Urinary bladder (tissue), 4 donors: ENCODE measurements at places on chromosomes 2 and 18. TPM values are rescaled to one million over a fixed set of nuclear protein-coding genes. Genes with fewer than 3 reads are reported as not detected.

- no peak for DNase-seq
These were observed 115.9 kb downstream of the MEIS1 start for GRCh38 chr2:66550826-66551225.

- DNase-seq = no peak
These were observed 122.0 kb downstream of the WDSUB1 start for GRCh38 chr2:159164457-159164911.

- DNase-seq = no peak
These were observed 520.2 kb upstream of the MYT1L start for GRCh38 chr2:2851316-2851715.

DNA sequence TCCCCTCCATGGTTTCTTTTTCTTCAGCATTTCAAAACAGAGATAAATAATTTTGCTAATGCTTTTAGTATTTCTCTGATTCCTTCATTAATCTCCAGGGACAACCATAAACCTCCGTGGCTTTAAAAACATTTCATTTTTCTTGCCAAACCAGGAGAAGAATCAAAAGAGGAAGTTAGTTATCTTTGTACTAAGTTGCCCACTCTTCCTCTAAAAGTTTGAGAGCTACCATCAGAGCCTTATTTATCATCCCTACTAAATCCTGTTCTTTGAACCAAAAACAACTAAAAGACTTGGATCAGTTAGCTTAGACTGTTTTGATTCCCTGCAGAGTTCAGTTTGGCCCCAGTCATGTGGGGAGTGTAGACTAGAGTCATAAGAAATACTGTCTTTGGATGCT, 208.4 kb downstream of the SETBP1 start:
- DNase-seq = no peak

DNA sequence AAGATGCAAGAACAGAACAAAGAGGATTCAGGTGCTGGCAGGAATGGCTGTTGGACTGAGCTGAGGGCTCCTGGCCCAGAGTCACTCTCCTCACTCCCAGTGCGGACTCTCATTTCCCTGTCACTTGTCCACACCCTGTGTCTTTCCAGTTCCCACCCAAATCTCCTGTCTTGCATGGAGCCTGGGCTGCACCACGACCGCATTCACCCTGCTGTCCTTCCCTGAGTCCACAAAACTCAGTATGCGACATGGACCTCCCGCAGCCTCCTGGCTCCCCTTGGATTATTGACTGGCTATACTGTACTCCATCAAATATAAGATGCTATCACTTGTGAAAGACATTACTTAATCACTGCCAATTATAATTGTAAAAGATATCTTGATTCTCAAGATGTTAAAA, 2.5 kb upstream of the ITM2C start:
- no peak for DNase-seq

DNA sequence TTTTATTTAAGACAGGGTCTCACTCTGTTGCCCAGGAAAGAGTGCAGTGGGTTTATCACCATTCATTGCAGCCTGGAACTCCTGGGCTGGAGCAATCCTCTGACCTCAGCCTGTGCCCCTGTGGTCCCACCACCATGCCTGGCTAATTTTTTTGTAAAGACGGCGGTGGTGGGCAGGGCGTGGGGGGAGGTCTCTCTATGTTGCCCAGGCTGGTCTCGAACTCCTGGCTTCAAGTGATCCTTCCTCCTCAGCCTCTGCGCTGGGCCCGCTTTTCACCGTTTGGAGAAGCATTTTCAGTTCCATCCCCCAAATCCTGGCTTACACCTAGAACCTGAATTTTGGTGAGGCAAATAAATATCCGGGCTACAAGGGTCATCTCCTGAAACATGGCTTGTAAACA, 1.4 kb upstream of the ATP5F1A start:
- no peak for DNase-seq

- no peak for DNase-seq
These were observed 101.8 kb upstream of the ERBB4 start for GRCh38 chr2:212640428-212640827.

GRCh38 chr2:230589497-230590015, 123.1 kb upstream of the CAB39 start:
- no peak for DNase-seq

GRCh38 chr18:12497296-12497695, 89.6 kb downstream of the PRELID3A start:
- DNase-seq = no peak

GRCh38 chr2:150374492-150374891, 113.0 kb downstream of the RND3 start:
- no peak for DNase-seq

DNA sequence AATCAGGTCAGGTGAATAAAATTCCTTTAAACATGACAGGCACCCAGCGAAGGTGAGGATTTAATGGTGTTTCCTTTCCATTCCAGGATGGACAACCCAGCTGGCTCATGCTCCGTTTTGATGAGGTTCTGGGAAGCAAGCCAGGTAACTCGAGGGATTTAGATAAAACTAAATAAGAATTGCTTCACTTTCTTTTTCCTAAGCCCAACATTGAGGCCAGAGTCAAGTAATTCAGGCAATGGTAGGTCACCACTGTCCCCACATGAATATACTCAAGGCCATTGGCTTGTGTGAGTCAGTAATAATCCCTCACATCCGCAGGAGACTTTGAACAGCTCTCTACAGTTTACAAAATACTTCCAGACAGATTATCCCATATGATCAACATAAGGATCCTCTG, 16.2 kb upstream of the LRATD1 start:
- no peak for DNase-seq

DNA sequence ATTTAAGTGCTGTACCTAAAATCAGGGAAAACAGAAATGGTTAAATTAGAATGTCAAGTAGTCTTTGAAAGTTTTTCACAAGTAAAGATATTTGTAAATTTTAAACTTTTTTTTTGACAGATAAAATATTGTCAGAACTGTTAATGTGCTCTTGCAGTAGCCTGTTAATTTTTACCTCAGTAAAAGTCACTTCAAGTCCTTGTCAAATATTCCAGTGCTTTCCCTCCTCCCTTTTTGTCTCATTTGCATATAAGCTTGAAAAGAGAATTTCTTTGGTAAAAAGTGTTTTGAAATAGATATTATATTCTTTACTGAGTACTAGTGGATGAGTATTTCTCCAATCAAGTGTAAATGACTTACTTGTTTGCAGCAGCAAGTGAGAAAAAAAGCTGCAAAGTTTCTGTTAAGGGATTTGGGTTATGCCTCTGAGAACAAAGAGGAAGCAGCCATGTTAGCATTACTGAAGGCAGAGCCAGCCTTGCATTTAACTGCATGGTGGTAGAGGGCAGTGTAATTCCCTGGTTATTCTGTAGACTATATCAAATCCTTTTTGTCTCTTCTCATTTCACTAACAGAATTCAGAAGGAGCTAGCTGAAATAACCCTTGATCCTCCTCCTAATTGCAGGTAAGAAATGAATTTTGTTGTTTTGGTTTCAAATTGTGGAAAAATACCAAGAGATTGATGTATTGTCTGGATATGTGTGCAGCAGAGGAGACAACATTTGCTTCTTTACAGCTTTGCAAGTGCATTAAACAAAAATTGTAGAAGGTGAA, 3.2 kb downstream of the UBE2E3 start:
- no peak for DNase-seq

DNA sequence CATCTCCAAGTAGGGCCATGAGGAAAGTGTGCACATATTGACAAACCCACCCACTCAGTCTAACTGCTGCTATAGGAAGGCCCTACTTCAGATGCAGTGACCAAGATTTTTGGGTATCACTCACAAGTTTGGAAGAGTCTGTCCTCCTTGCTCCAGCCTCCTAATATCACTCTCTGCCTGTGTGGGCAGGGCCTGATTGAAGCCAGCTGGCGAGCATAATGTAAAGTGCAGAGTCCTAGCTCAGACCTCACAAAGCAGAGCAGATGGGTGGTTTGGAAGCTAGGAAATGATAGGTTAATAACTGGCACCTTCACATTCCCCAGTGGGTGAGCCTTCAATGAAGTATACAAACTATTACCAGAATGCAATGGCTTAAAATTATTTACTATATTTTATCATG, 11.2 kb upstream of the SULT1C3 start:
- DNase-seq = no peak

- DNase-seq = no peak
These were observed 64.1 kb upstream of the GPC1 start for GRCh38 chr2:240371129-240372000.

DNA sequence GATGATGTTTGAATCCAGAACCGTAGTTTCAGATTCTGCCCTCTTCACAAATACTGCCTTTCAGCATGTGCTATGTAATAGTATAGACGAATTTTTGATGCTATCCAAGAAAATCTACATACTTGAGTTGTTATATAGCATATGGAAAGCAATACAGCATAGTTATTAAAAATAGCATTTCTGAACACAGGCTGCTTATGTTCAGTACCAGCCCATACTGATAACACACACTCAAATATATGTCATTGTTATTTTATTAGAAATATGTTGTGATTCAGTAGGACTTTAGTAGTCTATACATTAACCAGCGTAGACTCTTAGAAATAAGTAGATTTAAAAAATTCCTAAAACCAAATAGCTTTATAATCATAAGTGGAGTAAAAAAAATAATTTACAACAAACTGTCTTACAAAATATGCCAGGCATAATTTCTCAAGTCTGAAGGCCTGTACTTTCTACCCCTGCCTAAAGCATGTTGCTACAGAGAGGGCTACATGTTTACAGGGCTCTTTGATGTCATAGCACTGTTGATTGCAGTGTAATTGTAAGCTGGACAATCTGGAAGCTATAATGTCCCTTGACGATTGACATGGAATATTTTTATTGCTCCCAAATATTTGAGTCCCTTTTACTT, 86.3 kb downstream of the ASXL3 start:
- no peak for DNase-seq

GRCh38 chr2:148450531-148450930, 194.0 kb upstream of the EPC2 start:
- DNase-seq = no peak

GRCh38 chr2:9552219-9553178, 3.1 kb downstream of the ADAM17 start:
- no peak for DNase-seq

DNA sequence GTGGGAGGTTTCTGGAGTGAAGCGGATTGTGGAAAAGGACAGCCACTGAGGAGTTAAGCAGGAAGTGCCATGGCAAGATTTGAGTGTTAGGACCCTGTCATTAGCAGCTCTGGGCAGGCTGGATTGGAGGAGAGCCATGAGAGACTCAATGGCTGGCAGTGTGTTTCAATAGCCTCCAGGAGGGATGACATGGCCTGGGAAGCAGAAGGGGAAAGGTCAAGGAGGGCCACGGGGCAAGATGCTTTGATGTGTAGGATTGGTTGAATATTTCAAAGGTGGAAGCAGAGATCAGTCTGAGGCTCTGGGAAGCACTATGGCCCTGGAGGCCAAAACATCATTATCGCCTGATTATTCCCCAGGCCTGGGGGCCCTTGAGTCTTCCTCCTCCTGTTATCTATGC, 229.0 kb upstream of the HS6ST1 start:
- no peak for DNase-seq

- no peak for DNase-seq
These were observed 551.1 kb downstream of the ZEB2 start for GRCh38 chr2:143968860-143969259.

- DNase-seq = no peak
These were observed 35.4 kb upstream of the PGAP1 start for GRCh38 chr2:196961889-196962288.

DNA sequence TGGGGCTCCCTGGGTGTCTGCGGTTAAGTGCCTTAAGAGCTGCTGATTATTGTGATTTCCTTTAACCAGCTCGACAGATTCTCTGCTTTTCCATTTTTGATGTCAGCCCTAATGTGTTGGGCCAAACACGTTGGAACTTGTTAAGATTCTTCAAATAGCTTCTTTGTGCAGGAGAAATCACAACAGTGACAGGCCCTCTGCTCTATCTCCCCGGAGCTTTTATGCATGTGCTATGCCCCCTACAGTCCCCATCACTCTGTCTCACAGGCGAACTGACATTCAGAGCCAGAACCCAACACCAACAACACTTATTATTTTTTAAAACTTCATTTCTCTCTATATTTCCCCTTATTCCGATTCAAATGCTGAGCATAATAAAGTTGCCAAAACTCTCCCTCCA, 371.7 kb upstream of the CELF4 start:
- DNase-seq = no peak

DNA sequence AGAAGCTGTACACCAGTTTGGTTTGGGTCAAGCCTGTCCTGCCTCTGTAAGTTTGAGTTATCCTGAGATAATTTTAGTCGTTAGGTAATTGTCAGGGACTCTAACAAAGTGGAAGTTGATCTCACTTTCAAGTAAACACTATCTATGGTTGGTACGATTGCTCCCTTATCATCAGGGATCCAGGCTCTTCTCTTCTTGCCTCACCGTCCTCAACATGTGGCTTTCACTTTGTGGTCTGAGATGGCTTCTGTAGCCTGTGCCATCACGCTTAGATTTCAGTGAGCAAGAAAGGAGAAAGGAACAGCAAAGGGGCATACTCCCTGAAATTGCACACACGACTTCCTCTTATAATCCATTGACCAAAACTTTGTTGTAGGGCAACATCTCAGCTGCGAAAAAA, 115.6 kb downstream of the CTAGE1 start:
- no peak for DNase-seq

DNA sequence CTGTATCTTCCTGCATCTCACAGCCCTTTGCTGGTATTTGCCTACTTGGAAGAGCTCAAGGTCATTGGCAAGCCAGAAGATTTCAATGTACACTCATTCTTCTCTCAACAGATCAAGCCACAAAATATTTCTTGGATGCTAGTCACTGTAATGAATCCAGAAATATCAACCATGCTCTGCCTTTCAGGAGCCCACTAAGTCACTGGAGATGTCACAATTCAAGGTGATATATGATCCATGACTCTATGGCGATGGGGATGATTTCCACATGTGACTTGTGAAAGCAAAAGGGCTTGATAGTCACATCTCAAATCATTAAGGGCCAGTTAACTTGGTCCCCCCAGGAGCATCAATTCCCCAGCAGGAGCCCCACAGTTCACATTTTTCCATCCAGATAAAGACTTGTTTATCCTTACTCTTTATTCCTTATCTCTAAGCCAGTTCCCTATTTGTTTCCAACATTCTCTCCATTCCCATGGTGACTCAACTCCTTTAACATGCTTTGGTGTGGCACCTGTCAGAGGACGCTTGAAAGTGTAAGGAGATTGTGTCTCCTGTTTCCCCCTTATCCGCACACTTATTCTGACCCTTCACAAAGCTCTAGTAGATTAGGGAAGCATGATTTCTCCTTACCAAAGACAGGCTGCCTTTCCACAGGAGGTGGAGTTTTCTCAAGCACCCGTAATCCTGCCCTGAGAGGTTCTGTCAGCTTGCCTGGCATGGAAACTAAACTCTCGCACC, 15.8 kb downstream of the PKDCC start:
- DNase-seq = no peak

GRCh38 chr2:239438368-239438767, 37.5 kb upstream of the HDAC4 start:
- no peak for DNase-seq

- no peak for DNase-seq
These were observed 8.3 kb downstream of the PRKAG3 start for GRCh38 chr2:218823196-218823855.

- DNase-seq = no peak
These were observed 83.1 kb downstream of the NBEAL1 start for GRCh38 chr2:203097735-203098134.

The TSPYL6 gene
- total RNA-seq = 0.16 TPM

The LNPK gene
- 93.1 TPM for total RNA-seq

The WDR35 gene
- total RNA-seq = 34.1 TPM

The AQP4 gene
- total RNA-seq = 0.58 TPM

The IL18R1 gene
- total RNA-seq = 3.3 TPM

The ATP8B1 gene
- total RNA-seq = 79.6 TPM

The EMX1 gene
- total RNA-seq = not detected

The TNFAIP6 gene
- total RNA-seq = 34.1 TPM

The PKDCC gene
- 172 TPM for total RNA-seq

The SULT1C2 gene
- 3.3 TPM for total RNA-seq
